ENCODE measurements at places on chromosomes 1 and 21.

DNA sequence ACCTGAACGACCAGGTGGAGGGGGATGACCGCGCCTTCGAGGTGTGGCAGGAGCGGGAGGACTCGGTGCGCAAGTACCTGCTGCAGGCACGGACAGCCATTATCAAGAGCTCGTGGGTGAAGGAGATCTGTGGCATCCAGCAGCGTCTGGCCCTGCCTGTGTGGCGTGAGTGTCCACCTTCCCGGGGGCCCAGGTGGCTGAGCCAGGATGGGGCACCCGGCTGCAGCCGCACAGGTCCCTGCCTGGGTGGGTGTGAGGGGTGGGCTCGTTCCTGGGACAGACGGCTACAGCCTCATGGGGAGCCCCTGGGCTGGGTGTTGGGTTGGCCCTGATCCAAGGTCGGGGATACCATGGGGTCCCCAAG lies 65.2 kb downstream of the TRIM11 start:
- no peak for DNase-seq

- DNase-seq, result peak; percentile 8
Observed at GRCh38 chr1:94011709-94012595, 102.7 kb upstream of the GCLM start.

DNA sequence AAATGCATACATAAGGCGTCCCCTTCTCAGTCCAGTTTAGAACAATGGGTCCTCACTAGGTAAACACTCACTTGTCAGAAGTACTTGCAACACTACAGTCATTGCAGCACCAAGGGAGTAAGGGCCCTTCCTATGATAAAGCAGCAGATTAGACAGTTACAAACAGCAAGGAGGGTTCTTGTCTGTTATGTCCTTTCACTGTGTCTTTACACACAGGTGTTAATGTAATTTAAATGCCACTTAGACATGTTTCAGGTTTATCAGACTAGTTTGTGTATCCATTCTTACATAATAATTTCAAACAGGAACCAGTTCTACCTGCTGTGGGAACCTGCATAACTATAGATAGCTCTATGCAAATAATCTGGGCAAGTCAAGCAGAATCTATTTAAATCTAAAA lies 105.6 kb upstream of the USH2A start:
- no peak for DNase-seq

GRCh38 chr1:114428083-114428754 lies 82.8 kb downstream of the TRIM33 start:
- DNase-seq, result peak; percentile 15

DNA sequence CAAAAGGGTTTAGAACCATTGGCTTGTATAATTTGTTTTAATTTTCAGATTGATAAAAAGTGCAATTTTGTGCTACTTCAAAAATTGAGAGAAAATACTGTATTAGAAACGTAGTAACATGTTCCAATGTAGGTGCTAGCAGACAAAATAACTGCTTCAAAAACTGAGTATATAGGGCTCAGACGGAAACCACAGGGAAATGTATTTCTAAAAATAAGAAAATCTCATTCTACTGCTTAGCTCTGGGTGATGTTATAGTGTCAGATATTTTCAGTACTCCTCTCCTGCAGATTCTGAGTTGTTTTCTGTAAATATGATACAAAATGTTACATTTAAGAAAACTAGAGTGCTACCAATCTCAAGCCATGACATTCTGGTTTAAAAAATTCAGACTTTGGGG lies 55.4 kb downstream of the KCNK2 start:
- no peak for DNase-seq

DNA sequence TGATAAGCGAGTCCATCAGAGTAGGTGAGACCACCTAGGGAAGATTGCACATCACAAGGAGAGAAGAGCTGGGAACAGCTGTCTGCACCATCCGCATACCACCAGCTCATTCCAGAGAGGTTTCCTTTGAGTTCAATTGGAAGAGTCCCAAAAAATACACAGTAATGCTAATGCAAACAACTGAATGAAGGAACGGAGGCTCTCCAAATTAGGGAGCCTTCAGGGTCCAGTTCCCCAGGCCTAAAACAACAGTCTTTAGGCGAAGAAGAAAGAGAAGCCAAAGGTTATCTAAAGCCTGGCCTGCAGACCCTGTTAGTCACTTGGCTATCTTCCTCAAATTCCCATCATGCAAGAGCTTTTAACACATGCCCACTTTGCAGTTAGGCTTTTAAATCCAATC lies 246.4 kb downstream of the PBX1 start:
- DNase-seq, result no peak

DNA sequence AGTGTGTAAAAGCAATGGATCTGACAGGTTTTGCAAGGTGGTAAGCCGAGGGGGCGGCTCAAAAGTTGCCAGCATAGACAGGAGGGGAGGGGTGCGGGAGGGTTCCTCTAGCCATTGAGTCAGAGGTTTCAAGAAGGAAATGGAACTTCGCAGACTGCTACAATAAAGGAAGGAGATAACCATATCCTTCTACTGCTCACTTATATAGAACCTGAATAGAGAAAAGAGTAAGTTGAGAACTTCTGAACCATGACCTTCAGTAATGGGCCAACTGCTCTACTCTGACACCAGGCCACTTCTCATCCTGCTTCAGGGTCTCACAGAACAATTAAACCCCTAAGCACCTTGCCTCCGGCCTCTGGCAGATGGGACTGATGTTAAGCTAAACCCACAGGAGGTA lies 26.3 kb upstream of the BCAR3 start:
- no peak for DNase-seq

DNA sequence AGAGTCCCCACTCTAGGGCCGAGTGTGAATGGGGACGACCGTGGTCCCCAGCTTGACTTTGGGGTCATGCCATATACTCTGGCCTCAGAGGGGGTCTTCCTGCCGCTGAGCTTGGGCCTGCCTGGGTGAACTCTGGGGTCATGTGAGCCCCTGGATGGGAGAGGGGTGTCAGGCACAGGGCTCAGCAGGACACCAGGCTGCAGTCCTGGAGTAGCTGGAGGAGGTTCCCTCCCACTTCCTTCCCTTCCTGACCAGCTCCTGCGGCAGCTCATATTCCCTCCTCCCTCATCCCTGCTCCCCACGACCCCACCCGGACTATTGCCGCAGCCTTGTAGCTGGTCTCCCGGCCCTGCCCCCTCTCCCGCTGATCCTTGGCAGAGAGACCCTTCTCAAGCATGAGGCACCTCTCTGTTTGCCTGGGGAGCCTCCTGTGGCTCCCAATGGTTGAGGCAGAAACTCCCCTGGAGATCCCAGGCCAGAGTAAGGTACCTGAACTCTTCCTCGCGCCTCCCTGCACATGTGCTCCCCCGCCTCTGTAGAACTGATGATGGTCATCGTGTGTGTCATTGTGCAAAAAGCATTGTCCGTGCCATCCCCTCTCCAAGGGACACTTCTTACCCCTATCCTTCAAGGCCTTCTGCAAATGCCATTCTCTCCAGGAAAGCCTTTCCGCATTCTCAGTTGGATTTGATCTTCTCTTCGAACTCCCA lies 1.8 kb downstream of the TNFRSF1B start:
- no peak for DNase-seq

All from HT-29 (cell line).